ENCODE measurements at places on chromosomes 16 and 17.

- DNase-seq = no peak
Observed at GRCh38 chr17:70691150-70691549, 521.8 kb downstream of the KCNJ2 start.

DNA sequence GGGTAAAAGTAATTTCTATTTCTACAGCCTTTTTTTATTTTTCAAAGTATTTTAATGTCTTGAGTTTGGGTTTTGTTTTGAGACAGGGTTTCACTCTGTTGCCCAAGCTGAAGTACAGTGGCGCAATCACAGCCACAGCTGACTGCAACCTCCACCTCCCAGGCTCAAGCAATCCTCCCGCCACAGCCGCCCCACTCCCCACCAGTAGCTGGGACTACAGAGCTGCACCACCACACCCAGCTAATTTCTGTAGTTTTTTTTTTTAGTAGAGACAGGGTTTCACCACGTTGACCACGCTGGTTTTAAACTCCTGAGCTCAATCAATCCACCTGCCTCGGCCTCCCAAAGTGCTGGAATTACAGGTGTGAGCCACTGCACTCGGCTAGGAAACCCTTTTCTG is 44.0 kb downstream of the TUBD1 start:
- DNase-seq = no peak

- DNase-seq = no peak
Observed at GRCh38 chr17:65023791-65024190, 32.7 kb downstream of the GNA13 start.

DNA sequence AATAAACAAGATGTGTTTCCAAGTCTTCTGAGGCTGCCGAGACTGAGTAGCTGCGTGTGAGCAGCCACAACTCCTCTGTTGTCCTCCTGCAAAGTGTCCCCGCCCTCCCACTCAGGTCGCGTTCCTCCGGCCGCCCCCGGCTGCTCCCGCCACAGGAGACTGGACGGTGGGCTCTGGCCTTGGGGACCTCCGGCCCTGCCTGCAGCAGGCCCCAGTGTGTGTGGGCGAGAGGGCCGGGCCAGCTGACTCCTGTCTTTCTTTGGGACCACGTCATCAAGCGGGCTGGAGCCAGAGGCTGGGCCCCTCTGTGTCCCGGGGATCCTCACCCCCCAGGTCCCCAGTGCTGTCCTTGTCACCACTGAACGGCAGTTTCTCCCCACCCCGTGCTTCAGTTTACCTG is 175.3 kb downstream of the NPIPB11 start:
- no peak for DNase-seq

DNA sequence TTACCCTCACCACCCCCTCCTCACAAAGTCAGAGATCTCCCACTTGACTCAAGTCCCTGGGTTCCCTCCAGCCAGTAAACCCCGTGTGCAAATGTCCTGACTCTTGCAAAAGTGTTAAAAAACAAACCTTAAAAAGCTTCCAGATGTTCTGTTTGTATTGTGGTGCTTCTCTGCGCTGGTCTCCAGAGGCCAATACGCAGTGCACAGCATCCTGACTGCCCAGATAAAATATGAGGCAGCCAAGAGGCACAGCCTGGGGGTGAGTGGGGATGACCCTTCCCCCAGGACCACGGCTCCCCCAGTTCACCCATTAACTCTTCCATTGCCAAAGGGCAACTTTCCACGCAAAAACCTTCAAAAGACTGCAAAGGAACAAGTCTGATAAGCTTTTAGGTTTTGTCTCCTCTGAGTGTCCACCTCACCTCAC is 291.8 kb downstream of the SOX9 start:
- no peak for DNase-seq

- no peak for DNase-seq
Observed at GRCh38 chr17:45046537-45047125, 4.8 kb downstream of the DCAKD start.

DNA sequence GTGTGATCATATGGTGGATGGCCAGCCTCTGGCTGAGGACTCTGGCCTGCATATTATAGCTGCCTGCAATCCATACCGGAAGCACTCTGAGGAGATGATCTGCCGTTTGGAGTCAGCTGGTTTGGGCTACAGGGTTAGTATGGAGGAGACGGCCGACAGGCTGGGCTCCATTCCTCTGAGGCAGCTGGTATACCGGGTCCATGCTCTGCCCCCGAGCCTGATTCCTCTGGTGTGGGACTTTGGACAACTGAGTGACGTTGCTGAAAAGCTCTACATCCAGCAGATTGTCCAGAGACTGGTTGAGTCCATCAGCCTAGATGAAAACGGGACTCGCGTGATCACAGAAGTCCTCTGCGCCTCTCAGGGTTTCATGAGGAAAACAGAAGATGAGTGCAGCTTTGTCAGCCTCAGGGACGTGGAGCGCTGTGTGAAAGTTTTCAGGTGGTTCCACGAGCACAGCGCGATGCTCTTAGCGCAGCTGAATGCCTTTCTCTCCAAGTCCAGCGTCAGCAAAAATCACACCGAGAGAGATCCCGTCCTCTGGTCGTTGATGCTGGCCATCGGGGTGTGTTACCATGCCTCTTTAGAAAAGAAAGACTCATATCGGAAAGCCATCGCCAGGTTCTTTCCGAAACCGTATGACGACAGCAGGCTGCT is 69.0 kb upstream of the ENDOV start:
- no peak for DNase-seq

DNA sequence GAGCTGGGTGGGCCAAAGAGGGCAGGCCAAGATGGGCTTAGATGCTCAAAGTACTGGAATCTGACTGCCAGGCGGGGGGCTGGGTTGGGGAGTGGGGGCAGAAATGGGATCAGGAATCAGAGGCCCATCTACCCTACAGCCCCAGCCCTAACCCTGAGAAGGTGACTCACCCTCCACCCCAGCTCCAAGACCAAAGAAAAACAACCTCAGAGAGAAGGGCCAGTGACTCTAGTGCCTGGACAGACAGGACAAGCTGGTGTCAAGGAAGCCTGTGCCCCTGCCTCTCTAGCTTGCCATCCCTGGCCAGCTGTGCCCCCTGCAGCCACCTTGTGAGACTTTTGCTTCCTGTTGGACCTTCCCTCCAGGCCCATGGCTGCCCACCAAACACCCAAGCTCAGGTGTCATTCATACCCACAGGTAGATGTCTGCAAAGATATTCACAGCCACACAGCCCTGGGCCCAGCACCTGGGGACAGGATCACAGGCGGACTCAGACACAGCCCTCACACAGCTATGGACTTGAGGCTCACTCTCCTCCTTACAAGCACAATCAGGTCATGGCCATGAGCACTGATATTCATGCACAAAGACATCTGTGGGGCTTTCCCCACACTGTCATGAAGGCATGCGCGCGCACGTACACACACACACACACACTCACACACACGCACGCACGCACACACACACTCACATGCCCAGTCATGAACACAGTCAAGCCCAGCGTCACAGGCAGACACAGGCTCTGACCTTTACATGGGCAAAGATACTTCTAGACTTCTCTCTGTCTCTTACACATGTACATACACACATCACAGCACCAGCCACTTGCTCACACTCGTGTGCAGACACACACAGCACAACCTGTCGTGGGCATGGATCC is 2.8 kb downstream of the WNT3 start:
- DNase-seq = no peak

GRCh38 chr16:12529582-12529981 is 274.1 kb downstream of the CPPED1 start:
- no peak for DNase-seq

DNA sequence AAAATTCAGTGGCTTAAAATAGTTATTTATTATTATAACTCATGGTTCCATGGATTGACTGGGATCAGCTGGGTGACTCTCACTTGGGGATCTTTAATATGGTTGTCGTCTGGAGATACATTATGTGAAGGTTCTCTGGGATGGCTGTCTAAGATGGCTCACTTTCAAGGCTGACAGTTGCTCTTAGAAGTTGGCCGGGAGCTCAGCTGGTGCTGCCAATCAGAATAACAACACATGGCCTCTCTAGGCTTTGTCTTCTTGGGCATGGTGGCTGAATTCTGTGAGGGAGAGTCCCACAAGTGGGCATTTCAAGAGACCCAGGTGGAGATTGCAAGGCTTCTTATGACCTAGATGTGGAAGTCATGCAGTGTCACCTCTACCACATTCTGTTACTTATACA is 269.7 kb downstream of the CA10 start:
- no peak for DNase-seq

DNA sequence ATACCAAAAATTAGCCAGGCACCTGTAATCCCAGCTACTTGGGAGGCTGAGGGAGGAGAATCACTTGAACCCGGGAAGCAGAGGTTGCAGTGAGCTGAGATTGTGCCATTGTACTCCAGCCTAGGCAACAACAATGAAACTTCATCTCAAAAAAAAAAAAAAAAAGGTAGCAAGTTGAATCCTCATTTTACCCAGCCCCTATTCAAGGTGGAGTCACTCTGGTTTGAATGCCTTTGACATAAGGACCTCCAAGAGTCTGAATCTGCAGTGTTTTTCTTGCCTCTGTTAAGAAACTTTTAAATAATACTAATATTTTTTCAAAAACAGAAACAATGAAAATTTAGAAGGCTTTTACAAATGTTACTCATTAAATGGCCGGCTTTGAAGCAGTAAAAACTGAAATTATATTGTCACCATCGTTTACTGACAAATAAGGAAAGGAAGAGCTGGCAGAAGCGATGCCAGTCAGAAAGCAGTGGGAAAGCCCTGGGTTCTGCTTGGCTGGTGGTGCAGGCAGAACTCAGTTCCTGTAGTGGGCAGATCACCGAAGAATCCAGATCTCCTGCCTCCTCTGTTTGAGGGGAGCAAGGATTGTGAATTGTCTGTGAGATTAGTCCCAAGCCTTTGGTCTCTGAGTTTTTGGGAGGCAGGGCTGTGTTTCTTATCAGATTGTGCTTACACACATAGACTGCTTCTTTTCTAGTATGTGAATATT is 99.7 kb upstream of the HAS3 start:
- no peak for DNase-seq

GRCh38 chr17:82941021-82942001 is 101.5 kb upstream of the ZNF750 start:
- no peak for DNase-seq

GRCh38 chr17:72365857-72366414 is 245.1 kb downstream of the SOX9 start:
- DNase-seq = no peak

DNA sequence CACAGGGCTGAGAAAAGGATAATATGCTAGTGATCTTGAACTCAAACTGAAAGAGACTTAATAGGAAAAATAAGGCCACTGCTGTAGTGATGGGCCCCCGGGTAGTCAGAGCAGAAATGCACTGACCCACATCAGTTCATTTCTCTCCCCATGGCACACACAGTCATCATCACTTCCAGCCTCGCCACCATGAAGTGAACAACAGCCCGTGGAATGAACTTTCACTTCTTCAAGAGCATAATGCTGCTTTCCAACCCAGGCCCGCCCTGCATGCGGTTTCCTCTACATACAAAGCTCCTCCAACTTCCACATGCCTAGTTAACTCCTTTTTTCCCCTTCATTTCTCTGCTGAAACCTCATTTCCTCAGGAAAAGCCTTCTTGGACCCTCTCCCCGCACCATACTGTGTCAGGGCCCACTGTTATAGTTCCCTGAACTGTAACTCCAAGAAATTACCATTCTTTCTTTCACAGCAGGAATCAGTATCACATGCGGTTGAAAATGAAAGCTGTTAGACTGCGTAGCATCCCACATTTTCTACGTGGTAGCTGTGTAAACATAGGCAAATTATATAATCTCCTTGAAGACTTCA is 65.8 kb upstream of the SMIM36 start:
- no peak for DNase-seq

DNA sequence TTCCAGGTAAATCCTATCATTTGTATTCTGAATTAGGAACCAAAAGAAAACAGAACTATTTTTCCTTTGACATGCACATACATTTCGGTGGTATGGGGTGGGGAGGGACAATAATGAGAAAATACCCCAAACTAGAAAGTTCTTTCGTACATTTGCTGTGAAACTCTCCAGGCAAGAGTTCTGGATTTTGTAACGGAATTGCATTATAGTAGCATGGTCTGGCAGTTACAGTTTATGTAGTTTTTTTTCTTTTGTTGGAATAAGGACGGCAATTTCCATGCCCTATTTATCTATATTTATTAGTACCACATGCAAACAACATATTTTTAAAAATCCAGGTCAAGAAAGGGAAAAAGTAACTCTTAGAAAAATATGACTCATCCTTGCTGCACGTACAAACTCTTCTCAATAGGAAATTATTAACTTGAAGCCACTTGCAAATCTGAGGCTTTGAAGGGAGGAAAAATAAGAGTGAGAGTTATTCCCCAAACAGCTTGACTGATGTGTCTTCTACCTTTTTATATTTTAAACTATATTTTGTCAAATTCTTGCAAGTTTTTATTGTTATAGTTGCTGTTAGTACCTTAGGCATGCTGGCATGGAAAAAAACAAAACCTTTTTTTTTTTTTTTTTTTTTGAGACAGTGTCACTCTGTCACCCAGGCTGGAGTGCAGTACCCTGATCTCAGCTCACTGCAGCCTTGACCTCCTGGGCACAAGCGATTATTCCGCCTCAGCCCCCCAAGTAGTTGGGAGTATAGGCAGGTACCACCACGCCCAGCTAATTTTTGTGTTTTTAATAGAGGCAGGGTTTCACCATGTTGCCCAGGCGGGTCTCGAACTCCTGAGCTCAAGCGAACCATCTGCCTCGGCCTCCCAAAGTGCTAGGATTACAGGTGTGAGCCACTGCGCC is 69.3 kb downstream of the WWP2 start:
- no peak for DNase-seq
